ENCODE measurements at places on chromosomes 5 and 9. TPM values are rescaled to one million over a fixed set of nuclear protein-coding genes. Genes with fewer than 3 reads are reported as not detected.

SLCO6A1 gene
- polyA plus RNA-seq, result not detected

ENTPD2 gene
- polyA plus RNA-seq, result not detected

IL5 gene
- not detected for polyA plus RNA-seq

MARCOL gene
- polyA plus RNA-seq, result not detected

PRRX2 gene
- not detected for polyA plus RNA-seq

RHOBTB3 gene
- 1.6 TPM for polyA plus RNA-seq

AK8 gene
- polyA plus RNA-seq, result not detected

CDH18 gene
- polyA plus RNA-seq, result not detected

C9orf43 gene
- 0.45 TPM for polyA plus RNA-seq

RNF130 gene
- 16.8 TPM for polyA plus RNA-seq

NSD1 gene
- polyA plus RNA-seq, result 14.3 TPM

GFI1B gene
- not detected for polyA plus RNA-seq

ACSL6 gene
- 18.4 TPM for polyA plus RNA-seq

OR1J2 gene
- polyA plus RNA-seq, result not detected

ABCA1 gene
- polyA plus RNA-seq, result 1.0 TPM

QSOX2 gene
- 0.35 TPM for polyA plus RNA-seq

NRARP gene
- polyA plus RNA-seq, result not detected

SLC9A3 gene
- 2.8 TPM for polyA plus RNA-seq

CCL21 gene
- not detected for polyA plus RNA-seq

LCN15 gene
- not detected for polyA plus RNA-seq

CD180 gene
- 0.25 TPM for polyA plus RNA-seq

SGTB gene
- polyA plus RNA-seq, result 22.3 TPM

LHX3 gene
- not detected for polyA plus RNA-seq

GRXCR2 gene
- not detected for polyA plus RNA-seq
